ENCODE measurements at places on chromosomes 12 and 14. TPM values are rescaled to one million over a fixed set of nuclear protein-coding genes. Genes with fewer than 3 reads are reported as not detected.
A peak's percentile ranks its signal among the peaks of the same experiment; 100 is the strongest.

DNA sequence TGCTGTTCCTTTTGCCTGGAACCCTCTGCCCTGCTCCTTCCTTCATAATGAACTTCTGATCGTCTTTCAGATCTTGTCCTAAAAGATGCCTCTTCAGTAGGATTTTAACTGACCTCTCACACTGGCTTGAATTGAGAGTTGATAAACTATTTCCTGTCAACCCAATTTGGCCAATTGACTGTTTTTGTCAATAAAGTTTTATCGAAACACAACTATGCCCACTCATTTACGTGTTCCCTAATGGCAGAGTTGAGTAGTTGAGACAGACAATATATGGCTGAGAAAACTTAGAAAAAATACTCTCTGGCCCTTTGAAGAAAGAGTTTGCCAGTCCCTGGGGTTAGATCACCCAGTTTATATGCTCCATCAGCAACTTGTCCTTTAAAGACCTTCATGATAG lies 171.7 kb upstream of the TBX3 start:
- no peak for DNase-seq

- DNase-seq, result no peak
Measured at GRCh38 chr12:78331181-78331580, 500.5 kb downstream of the NAV3 start.

DNA sequence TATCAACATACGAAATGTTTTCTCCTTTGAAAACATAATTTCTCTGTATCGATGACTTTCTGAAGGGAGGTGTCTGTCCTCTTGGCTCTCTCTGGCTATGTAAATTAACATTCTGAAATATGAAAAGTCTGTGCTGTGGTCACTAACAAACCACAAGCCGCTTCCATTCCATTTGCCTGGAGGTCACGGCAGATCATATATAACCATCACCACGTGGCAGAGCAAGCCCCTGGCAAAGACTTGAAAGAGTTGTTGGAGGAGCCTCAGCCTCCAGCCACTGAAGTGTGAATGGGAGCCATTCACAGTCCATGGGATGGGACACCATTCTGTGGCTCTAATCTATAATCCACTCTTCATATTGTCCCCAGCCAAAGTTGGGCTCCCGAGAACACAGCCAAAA lies 39.6 kb downstream of the CDKL1 start:
- DNase-seq, result no peak

Gene POU6F1
- 19.4 TPM for total RNA-seq

DNA sequence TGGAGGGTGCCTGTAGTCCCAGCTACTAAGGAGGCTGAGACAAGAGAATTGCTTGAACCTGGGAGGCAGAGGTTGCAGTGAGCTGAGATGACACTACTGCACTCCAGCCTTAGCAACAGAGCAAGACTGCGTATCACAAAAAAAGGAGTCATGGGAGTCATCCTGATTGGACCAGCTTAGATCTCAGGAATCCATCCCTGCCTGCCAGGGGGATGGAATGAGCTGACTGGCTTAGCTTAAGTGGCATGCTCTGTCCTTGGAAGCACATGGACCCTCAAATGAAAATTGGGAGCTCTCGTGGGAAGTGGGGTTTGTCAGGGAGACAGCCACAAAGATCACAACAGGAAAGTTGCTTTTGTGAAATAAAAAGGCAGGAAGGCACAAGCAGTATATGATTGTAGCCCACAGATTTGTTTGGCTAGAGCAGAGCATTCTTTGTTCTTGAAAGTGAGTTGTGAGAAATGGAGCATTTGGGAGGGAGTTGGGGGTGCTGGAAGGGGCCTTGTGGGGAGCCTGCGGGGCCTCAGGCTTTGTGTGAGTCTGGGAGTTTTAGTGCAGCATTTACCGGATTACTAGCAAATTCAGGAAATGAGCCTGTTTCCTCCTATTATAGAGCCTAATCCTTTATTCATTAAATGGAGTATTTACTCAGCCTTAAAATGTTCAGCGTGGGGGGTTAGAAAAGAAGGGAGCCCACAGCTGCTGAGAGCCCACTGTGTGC lies 30.7 kb downstream of the DGLUCY start:
- peak; percentile 24 for DNase-seq

GRCh38 chr14:96362965-96363750 lies at the start of the genes ATG2B and GSKIP:
Gene ATG2B, minus strand, starts transcription at chr14:96363341. Its CDS starts 365 bp downstream, at chr14:96362976.
Gene GSKIP, plus strand, starts transcription at chr14:96363526. Its CDS starts 18,722 bp downstream, at chr14:96382248.
- DNase-seq, result peak; percentile 98

DNA sequence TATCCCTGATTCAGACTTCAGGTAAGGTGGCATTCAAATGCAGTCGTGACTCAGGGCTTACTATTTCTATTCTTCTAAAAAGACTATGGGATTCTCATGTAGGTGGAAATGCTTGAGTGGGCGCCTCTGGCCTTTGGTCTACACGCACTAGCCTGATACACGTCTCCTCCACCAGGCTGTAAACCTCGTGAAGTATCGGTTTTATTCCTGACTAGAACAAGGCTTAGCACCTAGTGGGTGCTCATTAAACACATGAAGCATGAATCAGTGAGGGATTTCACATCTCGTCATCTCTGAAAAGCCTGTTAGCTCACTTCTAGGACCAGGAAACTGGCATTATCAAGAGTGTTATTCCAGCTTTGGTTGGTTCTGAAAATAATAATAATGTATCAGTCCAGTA lies 17.7 kb upstream of the HNF1A start:
- DNase-seq, result no peak

- DNase-seq, result peak; percentile 87
Measured at GRCh38 chr12:109518820-109519665, 41.6 kb downstream of the UBE3B start.

Gene PPP1R36
- 0.65 TPM for total RNA-seq

Gene FOXA1
- total RNA-seq, result not detected

Gene SLC25A21
- 1.00 TPM for total RNA-seq

Gene TDRD9
- total RNA-seq, result 2.9 TPM

GRCh38 chr14:23355871-23356435 lies 3.3 kb upstream of the SLC22A17 start:
- no peak for DNase-seq

Gene RBP5
- 5.7 TPM for total RNA-seq

GRCh38 chr12:13135371-13136178 lies 32.1 kb upstream of the GSG1 start:
- DNase-seq, result peak; percentile 87

Gene TAPBPL
- 15.3 TPM for total RNA-seq

DNA sequence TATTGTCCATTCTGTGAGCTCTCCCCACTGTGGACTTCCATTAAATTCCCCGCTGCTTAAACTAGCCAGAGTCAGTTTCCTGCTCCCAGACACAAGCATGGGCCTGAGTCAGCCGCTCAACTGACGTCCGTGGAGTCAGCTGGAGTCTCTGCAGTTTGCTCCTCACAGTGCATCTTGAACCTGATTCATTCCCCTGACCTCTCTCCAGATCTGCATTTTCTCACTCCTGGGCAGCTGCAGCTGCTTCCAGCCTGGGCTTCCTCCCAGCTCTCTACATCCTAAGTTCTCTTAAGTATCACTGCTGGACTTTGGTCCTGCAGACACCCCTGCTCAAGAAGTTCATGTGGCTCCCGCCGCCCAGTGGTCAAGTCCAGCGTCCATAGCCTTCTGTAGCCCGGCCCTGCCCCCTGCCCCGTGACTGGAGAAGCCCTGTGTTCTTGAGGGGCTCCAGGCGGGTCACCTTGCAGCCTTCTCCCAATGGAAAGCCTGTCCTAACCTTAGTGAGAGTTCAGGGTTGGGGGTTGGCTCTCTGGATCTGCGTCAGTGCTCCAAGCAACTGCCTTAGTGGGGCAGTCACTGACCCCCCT lies 20.0 kb downstream of the NFKBIA start:
- peak; percentile 93 for DNase-seq

DNA sequence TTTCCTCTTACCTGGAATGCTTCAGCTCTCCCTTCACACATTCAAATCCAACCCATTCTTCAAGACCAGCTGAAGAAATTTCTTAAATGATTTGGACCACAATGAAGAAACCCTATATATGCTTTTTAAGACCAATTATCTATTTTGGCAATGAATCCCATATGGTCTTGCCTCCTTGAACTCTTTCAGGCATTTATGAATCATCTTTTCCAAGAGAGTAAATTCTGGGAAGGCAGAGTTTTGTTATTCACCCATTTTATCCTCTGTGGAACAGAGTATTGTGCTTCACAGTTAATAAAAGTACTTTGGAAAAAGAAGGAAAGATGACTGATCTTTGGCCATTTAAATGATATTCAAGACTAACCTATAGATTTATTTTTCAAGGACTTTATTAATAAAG lies 14.0 kb downstream of the GIT2 start:
- no peak for DNase-seq

GRCh38 chr14:33009673-33010072 lies 71.0 kb downstream of the NPAS3 start:
- no peak for DNase-seq
